ENCODE measurements at places on chromosomes 3 and 15.

DNA sequence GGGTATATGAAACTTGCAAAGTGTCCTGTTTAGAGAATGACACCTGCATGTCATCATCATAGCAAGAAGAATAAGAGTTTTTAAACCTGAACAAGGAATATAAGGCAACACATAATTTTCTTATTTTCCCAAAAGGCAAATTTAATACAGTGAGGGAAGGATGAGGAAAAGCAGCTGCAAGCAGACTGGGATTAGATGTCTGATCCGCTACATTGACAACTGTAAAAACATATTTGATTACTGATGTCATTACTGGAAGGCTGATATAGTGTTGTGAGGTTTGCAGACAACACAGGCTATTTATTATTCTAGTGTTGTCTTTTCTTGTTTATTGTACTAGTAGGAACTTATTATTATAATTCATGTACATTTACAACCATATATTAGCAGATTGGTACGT, 528.7 kb downstream of the ZIC1 start:
- no peak for DNase-seq

- DNase-seq = no peak
Measured at GRCh38 chr3:42189001-42189460, 77.0 kb downstream of the CCK start.

- peak; percentile 53 for DNase-seq
Measured at GRCh38 chr15:38389924-38390542, 63.9 kb upstream of the FAM98B start.

- no peak for DNase-seq
Measured at GRCh38 chr15:85711580-85712192, 83.0 kb downstream of the KLHL25 start.

DNA sequence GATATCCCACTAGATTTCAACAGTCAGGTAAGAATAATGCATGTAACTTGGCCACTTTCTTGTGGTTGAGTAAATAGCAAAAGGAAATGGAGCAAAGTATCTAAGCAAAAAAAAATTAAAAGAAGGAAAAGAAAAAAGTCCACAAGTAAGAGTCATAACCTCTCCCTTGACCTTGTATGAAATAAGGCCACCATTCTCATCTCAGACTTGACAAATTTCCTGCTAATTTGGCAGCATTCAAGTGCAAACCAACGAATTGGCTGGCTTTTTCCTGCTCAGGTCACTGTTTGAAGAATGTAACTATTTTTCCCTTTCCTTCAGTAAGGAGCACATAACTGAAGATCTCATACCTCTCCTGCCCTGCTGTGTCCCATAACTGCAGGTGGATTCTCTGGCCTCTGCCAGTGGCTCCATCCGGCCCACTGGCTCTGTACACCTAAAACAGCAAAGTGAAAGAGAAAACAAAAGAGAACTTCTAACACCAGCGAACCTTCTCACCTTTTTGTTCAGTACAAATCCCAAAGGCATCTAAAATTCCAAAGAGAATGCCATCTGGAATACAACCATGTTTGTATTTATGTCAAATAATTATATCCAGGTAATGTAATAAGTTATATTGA, 33.4 kb upstream of the RSL24D1 start:
- no peak for DNase-seq

GRCh38 chr3:45917146-45917898, 25.9 kb upstream of the CXCR6 start:
- DNase-seq = no peak

DNA sequence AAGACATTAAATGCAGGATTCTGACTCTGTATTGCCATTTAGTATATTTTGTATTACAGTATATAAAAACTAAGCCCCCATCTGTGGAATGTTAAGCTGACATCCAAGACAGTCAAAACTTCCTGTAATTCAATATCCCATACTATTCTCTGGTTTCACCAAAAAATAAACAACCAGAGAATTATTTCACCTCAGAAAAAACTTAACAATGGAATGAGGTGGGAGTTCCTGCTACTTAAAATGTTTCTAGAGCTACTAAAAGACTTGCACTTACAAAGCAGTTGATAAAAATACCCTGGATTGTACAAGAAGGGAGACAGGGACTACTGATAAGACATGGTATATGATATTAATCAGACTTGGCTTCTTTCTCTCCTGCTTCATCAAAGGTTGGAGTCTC, 8.3 kb downstream of the ARL13B start:
- DNase-seq = no peak

DNA sequence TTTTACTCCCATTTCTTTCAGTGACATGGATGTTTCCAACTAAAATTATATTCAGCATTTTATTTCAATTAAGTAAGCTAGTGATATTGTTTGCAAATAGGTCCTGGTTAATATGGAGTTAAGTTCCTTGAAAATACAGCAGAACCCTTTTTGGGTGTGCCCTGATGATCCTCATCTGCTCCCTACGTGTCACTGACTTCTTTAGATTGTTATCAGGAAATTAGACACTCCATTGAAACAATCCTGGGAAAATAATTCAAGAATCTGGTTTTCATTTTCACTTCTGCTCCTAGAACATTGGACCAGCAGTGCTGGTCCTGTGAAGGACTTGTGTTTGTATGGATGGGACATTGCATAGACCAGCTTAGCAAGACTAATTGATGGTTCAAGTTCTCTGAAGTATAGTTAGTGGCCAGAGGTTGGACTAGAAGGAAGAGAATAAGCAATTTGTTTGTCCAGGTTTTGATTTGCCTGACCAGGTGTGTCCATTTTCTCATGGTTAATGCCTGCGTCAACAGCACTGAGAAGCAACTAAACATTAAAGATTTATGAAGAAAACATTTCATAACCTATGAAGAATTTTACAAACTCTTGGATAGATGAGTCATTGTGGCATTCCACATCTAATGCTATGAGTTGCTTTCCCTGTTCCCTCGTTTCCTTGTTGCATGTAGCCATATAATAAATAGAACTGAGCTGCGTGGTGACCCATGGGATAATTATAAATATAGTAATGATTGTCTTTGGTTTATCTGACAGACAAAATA, 95.8 kb downstream of the ZPLD1 start:
- DNase-seq = no peak

GRCh38 chr3:143885780-143886427, 37.6 kb upstream of the SLC9A9 start:
- peak; percentile 48 for DNase-seq

DNA sequence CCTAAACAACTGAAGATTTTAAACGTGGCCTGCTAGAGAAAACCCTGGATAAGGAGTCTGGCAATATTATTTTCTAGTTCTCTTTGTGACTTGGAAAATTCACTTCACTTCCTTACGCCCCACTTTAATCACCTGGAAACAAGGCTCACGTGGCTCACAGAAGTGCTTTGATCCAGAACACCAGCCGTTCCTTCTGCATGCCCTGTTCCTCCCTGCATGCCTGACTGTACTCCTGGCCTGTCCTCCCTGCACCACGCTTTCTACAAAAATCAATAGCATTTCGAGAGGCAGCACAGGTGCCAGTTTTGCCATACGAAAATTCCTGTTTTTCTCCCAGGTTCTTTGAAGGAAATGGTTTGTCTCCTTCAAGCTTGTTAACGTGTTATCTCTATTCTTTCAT, 474.2 kb upstream of the RGMA start:
- no peak for DNase-seq

DNA sequence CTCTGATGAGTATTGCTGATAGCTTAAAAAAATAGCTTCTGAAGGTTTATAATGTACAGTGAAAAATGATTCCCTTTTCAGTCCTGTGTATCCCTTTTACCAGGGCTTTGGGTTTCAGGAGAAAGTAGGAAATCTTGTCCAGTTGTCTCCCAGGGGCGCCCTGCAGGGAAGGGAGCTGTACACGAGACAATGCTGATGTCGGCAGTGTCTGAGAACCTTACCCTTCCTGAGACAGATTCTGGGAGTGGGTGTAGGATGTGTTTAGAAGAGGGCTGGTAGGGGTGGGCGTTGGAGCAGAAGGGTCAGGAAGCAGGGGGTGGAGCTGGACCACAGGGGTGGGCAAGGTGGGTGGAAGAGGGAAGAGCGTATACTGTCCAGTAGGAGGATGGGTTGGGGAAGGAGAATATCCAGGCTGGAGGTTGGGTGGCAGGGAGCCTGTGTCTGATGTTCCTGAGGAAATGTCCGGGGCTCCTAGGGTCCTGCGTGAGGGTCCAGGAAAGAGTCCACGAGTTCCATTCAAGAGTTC, 5.6 kb downstream of the THPO start:
- DNase-seq = no peak

DNA sequence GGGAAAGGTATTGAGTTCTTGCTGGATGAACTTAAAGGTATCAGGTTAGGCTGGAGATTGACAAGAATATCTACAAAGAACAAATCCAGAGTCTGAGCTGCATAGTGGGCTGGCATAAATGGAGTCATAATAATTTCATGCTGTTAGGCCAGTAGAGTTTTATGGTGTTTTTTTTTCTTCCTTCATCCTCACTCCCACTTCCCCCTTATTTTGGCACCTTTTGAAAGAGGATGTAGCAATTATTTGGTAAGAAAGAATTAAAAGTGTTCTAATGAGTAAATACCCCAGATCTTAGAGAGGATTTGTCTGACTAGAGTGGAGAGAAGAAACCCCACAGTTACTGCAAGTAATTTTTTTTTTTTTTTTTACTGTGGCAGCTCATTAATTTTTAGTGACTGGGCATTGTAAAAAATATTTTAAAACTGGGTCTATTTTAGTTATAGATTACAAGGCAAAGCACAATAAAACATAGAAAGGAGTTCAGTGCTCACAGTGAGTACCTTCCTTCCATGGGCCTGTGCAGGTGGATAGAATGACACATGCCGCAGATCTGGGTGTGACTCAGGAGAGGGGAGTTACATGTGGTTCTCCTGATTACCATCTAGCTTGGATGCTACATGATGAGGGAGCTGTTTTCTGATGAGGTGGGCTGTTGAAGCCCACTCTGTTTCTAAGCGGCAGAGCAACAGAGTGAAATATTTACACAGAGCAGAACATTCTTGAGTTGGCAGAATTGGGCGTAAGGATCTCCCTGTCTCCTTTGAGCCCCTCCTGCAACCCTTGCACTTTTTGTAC, 5.3 kb downstream of the EDEM1 start:
- DNase-seq = no peak

GRCh38 chr15:101152914-101153313, 98.9 kb downstream of the CHSY1 start:
- peak; percentile 54 for DNase-seq

DNA sequence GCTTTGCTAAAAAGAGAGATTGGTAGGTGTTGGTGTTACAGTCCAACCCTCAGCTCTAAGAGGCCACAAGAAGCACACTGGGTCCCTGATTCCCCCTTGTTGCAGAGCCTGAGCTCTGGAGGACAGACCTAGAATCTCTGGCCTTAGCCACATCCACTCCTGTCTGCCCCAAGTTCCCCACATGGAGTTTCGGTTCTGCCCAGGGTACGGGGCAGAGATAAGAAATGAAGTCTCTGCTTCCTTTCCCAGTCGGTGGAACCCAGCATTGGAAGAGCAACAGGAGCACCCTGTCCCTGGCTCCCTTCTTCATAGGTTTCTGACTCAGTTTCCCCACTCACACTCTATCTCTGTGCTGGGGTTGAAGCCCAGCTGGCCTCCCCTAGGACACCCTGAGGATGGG, 13.2 kb downstream of the PRR23E start:
- no peak for DNase-seq

- DNase-seq = no peak
Measured at GRCh38 chr3:69674752-69675151, 64.5 kb upstream of the MITF start.

DNA sequence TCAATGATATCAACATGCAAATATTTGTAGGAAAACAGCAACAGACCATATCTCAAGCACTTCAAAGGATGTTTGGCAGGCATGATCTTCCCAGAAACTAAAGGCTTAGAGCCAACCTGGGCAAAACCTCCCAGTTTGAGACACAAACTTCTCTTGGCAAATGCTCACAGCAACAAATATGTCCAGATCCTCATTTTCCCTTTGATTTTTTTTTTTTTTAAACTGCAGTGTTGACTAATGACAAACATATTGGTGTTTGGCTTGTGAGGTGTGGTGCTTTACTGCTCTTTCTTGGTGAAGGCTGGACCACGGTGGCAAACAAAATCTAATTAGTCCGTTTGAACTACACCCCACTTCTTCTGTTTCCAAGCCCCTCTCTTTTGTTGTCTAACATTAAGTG, 87.2 kb downstream of the EBLN2 start:
- DNase-seq = no peak

DNA sequence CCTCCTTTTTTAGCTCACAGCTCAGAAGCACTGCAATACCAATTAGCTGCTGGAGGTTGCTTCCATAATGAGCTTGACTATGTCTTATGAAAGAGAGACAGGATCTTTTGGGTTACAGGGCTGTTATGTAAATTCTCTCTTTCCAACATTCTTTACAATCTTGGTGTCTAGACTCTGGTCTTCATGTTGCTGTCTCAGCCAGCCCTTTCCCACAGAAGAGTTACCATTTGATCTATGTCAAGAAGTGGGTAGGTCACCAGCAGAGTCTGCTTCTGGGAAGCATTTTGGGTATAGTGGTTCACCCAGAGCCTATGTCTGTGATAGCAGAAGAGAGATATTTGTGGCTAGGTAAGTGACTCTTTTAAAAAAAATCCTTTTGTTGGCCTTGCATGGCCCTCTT, 234.5 kb downstream of the SATB1 start:
- no peak for DNase-seq

DNA sequence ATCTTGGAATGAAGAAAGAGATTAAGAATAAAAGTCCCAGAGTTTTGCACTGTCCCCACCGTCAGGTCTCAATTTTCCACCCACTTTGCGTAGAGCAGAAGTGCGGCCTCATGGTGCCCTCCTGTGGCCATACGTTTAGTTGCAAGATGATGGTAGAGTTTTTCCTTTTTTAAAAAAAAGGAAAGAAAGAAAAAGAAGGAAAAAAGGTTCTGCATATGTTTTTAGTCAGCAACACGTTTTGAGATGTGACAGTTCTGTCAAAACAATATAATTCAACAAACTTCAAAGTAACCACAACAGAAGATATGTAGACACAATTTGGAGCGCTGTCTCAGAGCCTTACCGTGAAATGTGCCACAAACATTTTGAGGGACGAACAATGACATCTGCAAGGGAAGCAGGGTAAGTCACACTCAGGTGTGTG, 24.6 kb downstream of the EBLN2 start:
- peak; percentile 47 for DNase-seq

DNA sequence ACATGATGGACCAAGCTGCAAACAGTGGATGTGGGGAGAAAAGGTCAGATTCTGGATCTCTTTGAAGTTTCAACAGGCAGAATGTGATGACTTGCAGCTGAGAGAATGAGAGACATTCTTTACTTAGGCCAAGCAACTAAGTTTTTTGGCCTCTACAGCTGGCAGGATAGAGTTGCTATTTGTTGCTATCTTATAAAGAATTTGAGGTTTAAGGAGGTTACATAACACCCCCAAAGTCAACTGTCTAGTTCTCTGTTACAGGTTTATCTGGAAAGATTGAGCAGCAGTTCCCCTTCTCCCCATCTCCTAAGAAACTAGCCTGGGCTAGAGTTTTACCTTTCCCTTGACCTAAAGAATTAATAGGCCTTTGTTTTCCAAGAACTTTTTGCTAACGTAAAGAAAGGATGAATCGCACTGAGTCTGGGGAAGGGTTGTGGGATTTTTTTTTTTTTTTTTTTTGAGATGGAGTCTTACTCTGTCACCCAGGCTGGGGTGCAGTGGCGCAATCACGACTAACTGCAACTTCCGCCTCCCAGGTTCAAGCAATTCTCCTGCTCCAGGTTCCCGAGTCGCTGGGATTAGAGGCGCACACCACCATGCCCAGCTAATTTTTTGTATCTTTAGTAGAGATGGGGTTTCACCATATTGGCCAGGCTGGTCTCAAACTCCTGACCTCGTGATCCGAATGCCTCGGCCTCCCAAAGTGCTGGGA, 26.6 kb upstream of the SLMAP start:
- no peak for DNase-seq

GRCh38 chr3:169534439-169534838, 129.1 kb downstream of the MECOM start:
- no peak for DNase-seq

Measured in germinal center (tissue), 1 donor.